ENCODE measurements at places on chromosomes 7 and 10.

DNA sequence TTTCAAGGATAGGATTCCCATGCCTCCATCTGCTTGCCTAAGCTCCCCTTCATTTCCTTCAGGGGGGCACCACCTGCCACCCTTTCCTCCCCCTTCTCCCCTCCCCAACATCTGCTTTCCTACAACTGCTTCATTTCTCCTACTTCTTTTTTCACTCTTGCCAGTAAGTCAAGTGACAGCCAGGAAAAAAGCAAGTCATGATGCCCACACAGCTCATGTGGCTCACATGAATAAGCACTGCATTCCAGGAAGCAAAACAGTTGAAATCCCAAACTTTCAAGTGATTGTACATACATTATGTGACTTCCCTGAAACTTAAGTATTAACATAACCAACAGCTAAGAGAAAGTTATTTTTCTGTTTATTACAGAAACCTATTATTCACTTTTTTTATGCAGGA is 78.6 kb downstream of the TNS3 start:
- no peak for DNase-seq

DNA sequence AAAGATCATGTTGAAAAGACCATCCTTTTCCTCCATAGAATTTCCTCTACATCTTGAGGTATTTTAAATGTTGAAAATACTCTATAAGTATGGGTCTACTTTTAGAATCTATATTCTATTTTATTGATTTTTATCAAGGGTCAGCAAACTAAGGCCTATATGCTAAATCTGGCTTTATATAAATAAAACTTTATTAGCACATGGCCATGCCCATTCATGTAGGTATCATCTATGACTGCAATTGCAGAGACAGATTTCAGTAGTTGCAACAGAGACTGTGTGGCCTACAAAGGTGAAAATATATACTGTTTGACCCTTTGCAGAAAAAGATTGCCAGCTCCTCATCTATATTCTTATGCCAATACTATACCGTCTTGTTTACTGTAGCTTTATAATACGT is 72.7 kb downstream of the TAX1BP1 start:
- no peak for DNase-seq

DNA sequence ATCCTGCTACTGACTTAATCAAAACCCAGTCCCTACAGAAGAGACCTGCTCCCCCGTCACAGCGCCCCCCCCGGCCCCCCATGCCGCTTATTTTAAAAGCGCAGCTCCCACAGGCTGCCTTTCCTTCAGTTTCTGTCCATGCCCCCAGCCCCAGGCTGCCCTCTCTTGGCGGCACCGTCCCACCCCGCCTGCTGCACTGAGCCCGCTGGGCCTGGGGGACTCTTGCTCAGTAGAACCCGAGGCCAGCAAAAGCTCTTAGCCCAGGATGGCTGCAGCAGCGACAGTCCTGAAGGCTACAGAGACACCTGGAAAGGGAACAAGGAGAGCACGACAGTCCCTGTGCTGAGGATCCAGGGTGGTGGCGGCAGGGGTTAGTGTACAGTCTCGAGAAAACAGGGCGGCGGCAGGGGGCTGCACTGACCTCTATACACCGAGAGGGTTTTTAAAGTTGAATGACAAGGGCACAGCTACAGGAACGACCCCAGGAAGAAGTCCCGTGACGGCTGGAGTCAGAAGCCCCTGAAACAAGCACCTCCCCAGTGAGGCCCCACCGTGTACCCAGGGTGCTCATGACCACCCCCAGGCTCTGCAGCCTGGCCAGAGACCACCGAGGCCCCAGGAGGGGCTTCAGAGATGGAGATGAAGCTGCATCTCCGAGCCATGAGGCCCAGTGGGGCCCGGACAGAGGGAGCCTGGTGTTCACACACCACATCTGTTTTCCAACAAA is 54.4 kb downstream of the ZRANB1 start:
- no peak for DNase-seq

GRCh38 chr10:115674496-115674895 is 581.3 kb downstream of the ATRNL1 start:
- no peak for DNase-seq
